Activated CD4-positive, alpha-beta T cell treated with anti-CD3 and anti-CD28 coated beads, Interleukin-10, Interleukin-2, amounts not matched to agents 100 ng/mL and 50 ng/mL, durations not matched to agents 16 hours and 8 hours (primary cell): ENCODE measurements at places on chromosomes 12 and 14.

DNA sequence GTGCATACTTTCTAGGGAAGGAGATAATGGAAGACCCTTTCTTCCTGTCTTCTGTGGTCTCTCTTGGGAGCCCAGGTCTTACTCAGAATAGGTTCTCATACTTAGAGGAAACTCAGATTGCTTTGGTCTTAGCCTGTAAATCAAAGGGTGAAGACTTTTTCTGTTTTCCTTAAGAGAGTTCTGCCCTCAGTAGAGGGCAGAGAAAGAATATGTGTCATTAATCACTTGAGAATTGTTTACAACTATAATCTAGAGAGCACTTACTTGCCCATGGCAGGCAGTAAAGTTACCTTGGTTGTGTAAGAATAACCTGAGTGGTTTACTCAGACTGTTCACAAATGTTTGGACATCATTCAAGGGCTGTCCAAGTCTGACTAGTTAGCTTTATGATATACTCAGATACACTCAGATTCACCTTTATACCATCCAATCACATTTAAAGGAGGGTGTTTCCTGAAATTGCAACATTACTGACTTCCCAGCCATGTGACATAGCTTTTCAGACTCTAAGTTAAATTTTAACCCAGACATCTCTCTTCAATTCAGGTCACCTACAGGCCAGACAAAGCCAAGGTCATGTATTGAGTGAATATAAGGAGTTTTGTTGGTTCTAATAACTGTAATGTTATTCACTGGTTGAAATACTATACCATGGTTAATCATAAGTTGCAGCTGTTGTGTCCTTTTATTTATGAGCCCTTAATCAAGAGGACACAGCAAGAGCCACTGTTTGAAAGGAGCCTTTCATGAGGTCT is 372.2 kb downstream of the RAD51B start:
- no peak for DNase-seq

GRCh38 chr12:47079468-47079980 is at the start of the genes AMIGO2 and PCED1B:
Gene AMIGO2 (minus strand): TSS chr12:47079959. CDS start chr12:47079002, 957 bp downstream.
Gene PCED1B (plus strand): TSS chr12:47079621. CDS start chr12:47235064, 155,443 bp downstream.
- peak; percentile 82 for DNase-seq

GRCh38 chr14:87443787-87444186 is 549.2 kb downstream of the GALC start:
- DNase-seq: no peak

DNA sequence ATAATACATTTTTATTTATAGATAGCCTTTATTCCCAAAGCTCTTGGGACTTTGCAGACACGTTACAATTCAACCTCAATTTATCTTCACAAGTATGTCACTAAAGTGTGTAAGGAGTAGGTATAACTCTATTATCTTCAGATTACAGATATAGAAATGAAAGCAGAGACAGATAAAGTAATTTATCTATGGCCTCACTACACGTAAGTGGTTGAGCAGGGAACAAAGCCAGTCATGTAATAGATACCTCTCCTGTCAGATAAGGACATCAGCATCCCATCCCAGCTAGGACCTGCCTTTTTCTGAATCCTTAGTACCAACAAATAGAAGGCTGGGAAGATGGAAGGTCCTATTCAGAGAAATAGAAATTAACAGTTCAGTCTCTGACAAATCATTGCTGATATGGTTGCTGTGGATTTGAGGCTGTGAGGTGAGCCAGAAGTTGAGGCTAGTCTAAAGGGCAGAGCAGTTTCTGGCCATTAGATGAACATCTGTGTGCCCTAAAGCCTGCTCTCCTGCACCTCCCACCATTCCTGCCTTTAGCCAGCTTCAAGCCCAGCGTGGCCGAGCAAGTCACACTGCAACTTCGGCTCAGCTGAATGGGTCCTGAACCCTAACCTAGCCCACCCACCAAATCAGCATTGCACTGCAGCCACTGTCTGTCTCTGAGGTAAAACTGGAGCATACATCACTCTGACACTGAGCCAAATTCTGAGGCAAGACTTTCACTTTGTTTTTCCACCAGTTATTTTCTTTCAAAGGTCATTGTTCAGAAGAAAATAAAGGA is 71.1 kb upstream of the PLEKHA5 start:
- no peak for DNase-seq

GRCh38 chr12:108102363-108102762 is 26.7 kb upstream of the WSCD2 start:
- DNase-seq: no peak

DNA sequence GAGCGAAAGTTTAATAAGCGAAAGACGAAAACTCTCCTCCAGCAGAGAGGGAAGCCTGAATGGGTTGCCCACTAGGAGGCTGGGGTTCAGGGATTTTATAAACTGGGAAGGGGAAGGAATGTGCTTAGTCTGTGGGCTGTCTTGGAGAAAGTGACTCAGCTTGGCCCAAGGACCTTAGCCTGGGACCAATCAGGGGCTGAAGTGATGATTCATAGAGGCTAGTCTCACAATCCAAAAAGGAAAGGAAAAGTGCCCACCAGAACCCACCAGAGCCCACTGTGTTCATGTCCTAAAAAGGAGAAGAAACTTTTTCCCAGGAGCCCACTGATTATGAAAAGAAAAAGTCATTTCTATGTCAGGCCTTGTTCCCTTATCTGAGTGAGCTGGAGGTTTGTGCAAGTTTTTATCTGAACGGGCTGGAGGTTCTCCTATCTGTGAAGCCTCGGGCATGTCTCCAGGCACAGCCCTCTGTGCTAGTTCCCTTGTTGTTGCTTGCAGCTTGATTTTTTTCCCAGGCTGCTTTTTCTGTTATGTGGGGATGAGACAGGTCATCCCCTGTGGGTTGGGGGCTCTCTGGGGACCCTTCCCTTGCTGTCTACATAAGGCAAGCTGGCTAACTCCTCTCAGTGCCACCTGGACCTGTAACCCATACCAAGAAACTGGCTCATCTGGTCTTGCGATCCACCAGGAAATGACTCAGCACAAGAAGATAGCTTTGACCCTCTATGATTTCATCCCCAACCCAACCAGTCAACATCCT is 8.3 kb upstream of the GOLGA5 start:
- DNase-seq: no peak

DNA sequence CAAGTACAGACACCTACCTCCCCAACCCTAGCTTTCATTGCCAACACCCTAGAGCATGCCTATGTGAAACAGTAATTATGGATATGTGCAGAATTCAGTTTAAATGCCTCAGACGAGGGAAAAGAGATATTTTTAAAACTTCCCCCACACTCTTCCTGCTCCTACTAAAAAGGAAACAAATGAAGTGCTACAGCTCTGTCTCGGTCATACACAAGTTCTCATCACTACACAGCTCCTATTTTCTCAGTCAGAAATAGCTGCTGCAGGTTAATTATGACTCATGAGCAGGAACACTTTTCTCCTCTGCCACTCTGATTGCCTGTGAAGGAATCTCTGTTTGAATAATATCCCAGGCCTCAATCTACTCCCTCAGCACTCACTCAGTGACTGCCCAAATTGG is 703.6 kb upstream of the FLRT2 start:
- DNase-seq: no peak

GRCh38 chr12:71703206-71703605 is 17.3 kb downstream of the TMEM19 start:
- DNase-seq: no peak

- no peak for DNase-seq
Observed at GRCh38 chr14:75446447-75446846, 18.6 kb downstream of the JDP2 start.

- DNase-seq: no peak
Observed at GRCh38 chr12:93128332-93128707, 199.2 kb upstream of the EEA1 start.

DNA sequence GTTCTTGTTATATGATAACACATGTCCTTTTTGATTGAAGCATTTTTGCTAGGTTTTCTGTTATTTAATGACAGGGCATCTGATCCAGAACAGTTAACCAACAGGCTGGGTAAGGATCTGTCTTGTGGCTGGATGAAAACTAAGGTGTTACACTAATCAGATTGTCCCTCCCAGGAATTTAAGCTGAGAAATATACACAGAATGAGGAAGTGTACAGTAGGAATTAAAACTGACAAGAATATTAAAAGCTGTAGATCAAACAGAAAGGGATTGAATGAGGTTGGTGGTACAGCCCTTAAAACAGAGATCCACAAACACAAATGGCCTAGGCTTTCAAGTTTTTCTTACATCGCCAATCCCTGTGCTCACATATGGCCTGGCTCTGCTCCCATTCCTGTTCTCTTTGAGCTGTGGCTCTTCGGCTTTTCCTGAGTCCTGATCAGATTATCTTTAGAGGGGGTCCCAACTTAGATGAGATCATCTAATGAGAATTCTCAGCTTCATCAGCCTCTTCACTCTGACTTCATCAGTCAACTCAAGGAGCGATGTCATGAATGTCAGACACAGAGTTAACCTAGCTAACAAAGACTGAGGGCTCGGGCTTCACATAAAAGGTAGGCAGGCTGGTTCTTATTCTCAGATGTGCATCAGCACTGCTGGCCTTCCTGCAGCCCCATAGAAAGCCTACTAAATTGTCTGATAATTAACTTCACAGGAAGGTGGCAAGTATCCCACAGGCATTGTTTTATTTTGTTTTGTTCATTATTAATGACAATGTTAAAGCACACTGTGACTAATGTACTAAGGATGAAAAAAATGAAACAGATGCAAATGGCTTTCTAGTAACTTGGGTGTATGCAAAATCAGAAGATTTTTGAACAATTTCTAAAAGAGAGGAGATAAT is 11.4 kb downstream of the PYGL start:
- no peak for DNase-seq

GRCh38 chr12:109559601-109560000 is 13.7 kb downstream of the MMAB start:
- no peak for DNase-seq

DNA sequence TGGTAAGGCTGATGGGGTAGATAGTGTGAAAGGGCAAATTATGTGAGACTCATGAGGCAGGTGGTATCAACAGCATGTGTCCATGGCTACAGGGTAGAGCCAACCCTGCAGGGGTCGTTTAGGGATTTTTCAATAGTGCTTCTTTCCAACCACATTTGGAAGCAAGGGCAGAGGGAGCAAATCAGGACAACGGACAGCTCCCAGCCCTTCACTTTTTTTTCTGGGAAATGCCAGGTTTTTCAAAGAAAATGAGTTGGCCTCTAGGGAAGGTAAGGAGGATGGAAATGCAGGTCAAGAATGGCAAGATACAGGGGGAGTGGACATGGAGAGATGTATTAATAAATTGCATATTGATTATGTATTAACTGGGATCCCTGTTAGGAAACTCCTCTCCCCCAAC is 4.9 kb upstream of the CMA1 start:
- no peak for DNase-seq

GRCh38 chr12:6090803-6091202 is 33.7 kb downstream of the VWF start:
- no peak for DNase-seq

- DNase-seq: peak; percentile 58
Observed at GRCh38 chr14:96424109-96424989, 32.4 kb downstream of the AK7 start.

DNA sequence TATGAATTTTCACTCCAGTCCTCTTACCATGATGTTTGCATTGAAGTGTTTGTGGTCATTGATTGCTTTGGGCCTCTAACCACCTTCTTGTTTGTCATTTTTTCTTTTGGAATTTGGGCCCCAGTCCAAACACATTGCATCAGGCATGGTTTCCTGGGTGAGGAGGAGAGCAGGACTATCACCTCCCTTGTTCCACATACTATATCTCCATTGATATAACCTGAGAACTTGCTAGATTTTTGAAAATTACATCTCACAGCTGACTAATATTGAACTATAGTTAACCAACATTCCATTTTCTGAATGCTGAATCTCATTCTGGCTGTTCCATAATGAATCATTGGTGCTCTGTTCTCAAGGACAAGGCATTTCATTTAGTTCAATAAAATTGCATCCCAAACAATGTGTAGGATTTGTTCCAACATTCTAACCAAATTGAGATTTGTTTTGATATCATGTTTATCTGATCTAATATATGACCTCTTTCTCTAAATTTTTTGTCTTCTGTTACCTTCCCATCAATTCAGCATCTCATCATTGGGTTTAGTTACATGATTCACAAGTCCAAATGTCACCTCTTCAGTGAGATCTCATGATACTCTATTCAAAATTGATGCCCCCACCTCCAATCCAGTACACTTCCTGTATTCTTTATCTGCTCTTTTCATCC is 329.0 kb downstream of the ZFP36L1 start:
- DNase-seq: no peak

- DNase-seq: no peak
Observed at GRCh38 chr12:65695113-65695865, 129.0 kb upstream of the HMGA2 start.

- DNase-seq: no peak
Observed at GRCh38 chr14:42185718-42186117, 579.0 kb downstream of the LRFN5 start.

DNA sequence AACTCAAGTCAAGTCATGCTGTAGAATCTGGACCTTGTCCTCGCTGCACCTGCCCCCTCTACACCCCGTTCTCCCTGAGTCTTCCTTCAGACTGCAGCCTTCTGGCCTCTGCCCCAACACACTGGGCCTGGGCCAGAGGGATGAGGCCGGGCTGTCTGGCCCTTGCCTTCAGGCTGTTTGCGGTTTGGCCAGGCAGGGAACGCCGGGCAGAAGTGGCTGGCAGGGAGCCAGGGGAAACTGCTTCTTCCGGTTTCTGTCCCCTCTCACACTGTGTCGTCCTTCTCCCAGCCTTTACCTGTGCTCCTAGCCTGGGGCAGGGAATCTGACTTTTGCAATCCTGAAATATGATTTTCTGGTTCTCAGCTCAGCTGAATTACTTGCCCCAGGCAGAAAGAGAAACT is 13.5 kb downstream of the DGLUCY start:
- no peak for DNase-seq

DNA sequence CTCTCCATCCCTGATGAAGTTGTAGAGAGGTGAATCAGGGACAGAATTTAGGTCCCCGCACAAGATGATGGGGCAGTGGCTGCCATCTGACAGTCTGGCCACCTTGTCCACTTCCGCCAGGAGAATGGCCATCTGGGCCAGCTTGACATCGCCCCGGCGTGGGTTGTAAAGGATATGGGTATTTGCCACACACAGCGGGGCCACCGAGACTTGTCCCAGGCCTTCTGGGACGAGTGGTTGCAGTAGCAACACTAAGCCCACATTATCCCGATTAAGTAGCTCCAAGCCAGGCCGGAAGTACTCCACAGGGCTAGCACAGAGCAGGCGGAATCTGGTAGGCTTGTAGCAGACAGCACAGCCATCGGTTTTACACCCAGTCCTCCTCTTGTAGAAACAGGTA is 6.2 kb downstream of the ANGEL1 start:
- no peak for DNase-seq

GRCh38 chr12:31508436-31509150 is 82.3 kb downstream of the DENND5B start:
- no peak for DNase-seq

GRCh38 chr14:99268810-99269707 is 2.9 kb downstream of the BCL11B start:
- peak; percentile 25 for DNase-seq

DNA sequence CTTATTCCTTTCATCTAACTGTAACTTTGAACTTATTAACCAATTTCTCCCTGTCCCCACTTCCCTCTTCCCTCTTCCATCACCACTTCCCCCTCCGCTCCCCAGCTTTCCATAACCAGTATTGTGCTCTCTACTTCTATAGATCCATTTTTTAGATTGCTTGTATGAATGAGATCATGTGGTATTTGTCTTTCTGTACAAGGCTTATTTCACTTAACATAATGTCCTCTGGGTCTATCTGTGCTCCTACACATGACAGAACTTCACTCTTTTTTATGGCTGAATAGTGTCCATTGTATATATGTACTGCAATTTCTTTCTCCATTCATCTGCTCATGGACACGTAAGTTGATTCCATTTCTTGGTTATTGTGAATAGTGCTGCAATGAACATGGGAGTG is 14.4 kb downstream of the ERP27 start:
- DNase-seq: no peak
